HepG2 (cell line): ENCODE measurements at places on chromosomes 4 and X. TPM values are rescaled to one million over a fixed set of nuclear protein-coding genes. Genes with fewer than 3 reads are reported as not detected.

The ARHGAP6 gene
- total RNA-seq = 0.06 and 0.11 TPM in 2 replicates

The NUDT6 gene
- 8.3 and 10.6 TPM in 2 replicates for total RNA-seq

The SSX1 gene
- not detected in 2 replicates for total RNA-seq

The GYG2 gene
- total RNA-seq = 24.3 and 31.7 TPM in 2 replicates

The GALNTL6 gene
- not detected in 2 replicates for total RNA-seq

The CABS1 gene
- not detected in 2 replicates for total RNA-seq
